ENCODE measurements at places on chromosomes 1 and 21.
A peak's percentile ranks its signal among the peaks of the same experiment; 100 is the strongest.

GRCh38 chr1:37020653-37021277 is 13.6 kb downstream of the GRIK3 start:
- DNase-seq = peak; percentile 83

- no peak for DNase-seq
Measured at GRCh38 chr1:19156676-19157075, 53.4 kb downstream of the UBR4 start.

- peak; percentile 58 for DNase-seq
Measured at GRCh38 chr1:115506924-115507589, 134.7 kb upstream of the VANGL1 start.

DNA sequence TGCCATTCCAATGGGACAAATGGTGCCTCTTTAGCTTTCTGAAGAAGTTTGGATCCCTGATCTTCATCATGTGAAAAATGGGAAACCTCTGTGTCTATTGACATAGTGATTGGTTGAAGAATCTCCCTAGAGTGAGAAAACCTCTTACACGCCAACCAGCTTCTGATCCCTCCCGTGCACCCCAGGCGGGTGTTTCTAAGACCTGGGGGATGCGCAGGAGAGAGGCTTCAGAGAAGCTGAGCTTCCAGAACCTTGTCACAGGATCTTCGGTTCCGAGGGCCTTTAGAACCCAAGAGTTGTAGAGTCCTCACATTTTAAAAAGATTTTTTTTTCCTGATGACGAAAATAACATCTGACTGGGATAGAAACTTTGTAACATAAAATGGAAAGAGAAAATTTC is 11.3 kb downstream of the PODN start:
- DNase-seq = no peak

DNA sequence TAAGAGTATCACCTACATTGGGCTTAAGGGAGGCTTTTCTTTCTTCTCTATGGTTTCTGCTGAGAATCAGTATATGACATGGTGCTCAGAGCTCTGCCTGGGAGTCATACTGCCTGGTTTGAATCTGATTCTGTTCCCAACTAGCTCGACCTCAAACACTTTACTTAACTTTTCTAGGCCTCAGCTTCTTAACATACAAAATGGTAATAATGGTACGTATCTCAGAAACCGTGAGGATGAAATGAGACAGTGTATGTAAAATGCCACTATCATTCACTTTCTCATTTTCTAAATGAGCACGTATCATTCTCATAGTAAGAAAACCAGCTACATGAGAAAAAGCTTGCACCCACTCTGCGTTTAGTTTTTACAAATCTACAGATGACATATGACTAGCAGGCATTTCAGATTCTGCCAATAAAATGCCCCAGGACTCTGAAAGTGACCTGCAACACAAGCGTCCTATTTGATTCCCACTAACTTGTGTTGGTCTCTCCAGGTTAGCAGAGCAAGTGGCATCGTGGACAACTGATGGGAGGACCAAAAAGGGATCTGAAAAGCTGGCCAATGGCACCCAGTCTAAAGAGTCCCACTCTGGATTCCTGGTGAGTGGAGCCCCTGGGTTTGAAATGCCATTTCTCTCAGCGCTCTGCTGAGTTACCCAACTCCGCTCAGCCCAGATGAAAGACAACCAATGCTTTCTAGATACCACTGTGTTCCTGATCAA is 6.1 kb downstream of the CTNNBIP1 start:
- DNase-seq = no peak

GRCh38 chr1:29298246-29298645 is 61.9 kb downstream of the PTPRU start:
- DNase-seq = no peak

DNA sequence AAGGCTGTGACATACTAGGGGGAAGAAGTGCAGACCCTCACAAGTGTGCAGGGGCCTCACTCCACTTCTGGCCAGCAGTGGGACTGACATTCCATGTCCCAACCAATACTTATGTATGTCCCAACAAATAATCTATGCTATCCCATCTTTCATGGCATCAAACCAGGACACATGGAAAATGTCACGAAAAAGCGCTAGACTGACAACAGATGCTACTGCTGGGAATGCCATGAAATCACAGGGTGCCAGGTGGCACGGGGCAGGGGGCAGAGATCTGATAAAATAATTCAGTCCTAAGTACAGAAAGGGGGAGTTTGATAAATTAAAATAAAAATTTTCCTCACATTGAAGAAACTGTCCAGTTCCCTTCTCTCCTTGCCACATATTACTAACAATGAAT is 27.6 kb upstream of the BCAS2 start:
- no peak for DNase-seq

DNA sequence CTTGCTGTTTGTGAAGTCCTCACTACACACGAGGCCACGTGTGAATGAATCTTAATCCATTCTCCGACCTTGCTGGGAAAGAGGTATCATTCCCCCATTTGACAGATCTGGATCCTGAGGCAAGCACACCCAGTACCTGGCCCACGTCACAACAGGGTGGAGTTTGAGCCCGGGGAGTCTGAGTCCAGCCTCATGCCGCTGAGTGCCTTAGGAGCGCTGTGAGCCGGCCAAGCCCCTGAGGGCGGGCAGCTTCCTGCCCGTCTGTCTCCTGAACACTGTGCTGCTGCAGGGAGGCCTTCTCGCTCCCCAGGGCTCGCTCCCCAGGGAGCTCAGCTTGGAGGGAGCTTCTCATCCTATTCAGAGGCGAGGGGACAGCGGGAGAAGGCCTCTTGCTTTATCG is 29.7 kb downstream of the SLC45A1 start:
- no peak for DNase-seq

DNA sequence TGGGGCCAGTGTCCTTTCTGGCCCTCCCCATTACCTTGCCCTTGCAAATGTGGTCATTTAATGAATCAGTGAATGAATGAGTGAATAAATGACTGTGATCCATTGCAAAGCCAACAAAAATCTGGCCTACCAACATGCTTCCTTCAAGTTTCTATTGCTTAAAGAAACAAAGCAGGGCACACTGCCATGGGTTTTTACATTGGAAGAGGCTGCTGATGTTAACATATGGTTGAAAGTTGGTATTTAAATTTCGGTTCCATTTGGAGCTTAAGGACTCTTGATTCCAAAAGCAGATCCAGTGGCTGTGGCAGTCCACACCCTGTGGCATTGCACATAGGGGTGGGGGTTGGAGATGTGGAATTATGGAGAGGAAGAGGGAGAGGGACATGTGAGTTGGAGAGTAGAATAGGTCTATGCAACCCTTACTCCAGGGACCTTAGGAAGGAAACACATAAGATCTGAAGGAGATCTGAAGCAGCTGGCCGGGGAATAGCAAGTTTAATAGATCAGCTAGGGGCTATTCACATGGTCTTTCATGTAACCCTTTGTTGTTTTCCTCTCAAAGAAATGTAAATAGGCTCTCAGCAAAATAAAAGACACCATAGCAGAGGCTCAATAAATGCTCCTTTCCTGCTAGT is 7.2 kb downstream of the ABCA4 start:
- DNase-seq = no peak

GRCh38 chr1:108691942-108692723 is at the start of gene PRPF38B:
TSS of gene PRPF38B (plus strand) at chr1:108692310. CDS start at chr1:108692592, 282 bp downstream.
- DNase-seq = peak; percentile 95

GRCh38 chr1:35762141-35762540 is 7.6 kb downstream of the CLSPN start:
- DNase-seq = no peak

GRCh38 chr1:30305061-30305460 is 418.3 kb downstream of the MATN1 start:
- no peak for DNase-seq

DNA sequence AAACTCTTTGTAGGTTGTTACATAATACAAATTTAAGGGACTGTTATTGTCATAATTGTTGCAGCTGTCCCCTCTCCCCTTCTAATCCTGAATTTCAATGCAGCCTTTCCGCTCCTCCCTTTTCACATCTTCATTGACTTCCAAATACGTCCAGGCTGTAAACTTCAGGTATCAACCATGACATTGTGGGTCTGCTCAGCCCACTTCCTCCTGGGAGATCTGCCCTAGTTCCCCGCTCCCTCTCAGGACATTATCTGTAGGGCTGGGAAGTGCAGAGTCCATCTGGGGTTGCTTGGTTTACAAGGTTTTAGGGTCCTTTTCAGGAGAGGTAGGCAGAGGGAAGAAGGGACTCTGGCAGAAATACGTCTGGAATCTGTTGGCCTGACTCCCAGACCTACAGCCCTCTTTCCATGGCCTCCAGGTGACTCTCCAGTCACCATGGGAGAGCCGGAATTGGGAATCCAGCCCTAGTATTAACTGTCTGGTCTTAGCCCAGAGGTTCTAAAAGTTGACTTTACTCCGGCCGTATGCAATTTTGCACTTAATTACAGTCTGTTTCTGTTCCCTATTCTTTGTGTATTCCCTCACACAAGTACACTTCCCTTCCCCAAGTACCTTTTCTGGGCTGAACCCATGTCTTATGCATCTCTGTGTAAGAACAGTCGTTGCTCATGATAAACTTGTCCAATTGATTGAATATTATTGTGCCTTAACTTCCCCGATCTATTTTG is 4.7 kb upstream of the DENND2D start:
- DNase-seq = no peak

DNA sequence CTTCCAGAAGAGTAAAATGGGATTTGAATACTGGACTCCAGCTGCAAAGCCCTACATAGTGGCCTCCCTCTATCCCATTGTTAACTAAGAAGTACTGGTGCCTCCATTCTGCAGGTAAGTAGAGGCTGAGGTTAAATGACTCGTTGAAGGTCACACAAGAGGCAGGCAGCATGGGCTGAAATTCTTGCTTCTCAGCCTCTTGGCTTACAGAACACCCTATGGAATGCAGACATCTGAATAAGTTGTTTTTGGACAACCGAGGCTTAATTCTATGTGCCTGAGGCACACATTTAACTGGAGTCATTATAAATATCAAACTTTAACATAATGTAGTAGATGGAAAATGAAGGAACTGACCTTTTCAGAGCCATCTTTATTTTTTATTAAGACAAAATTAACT is 5.7 kb downstream of the DNAJC11 start:
- no peak for DNase-seq

GRCh38 chr21:37292941-37293340 is 25.8 kb upstream of the VPS26C start:
- DNase-seq = no peak

GRCh38 chr1:25356441-25356840 is 18.3 kb downstream of the TMEM50A start:
- no peak for DNase-seq

DNA sequence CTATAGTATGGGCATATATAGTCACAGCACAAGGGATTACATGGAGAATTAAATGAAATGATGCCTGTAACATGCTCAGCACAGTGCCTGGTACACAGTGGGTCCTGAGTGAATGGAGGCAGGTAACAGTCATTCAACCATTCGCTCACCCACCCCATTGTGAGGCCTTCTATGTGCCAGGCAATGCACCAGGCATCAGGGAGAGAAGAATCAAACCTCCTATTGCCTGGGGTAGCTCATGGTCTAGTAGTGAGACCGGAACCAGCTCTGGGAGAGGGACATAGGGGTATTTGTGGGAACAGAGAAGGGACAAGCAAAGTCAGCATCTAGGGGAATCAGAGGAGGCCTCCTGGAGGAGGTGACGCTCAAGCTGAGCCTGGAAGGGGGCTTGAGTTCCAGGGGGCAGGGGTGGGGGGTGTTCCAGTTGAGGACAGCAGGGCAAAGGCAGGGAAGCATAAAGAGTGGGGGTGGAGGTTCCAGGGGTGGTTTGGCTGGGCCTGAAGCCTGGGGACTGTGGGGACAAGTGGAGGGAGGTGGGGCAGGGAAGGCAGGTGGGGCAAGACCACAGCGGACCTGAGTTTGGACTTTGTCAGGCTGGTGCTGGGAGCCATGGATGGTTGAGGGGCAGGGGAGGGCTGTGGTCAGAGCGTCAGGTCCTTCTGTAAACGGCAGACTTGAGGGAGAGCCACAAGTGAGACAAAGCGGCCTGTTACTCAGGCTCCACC is 591.6 kb downstream of the PTPRU start:
- DNase-seq = no peak

GRCh38 chr1:242784807-242785206 is 260.3 kb upstream of the PLD5 start:
- DNase-seq = no peak

GRCh38 chr1:172135978-172136610 is 284.4 kb upstream of the C1orf105 start:
- DNase-seq = no peak

GRCh38 chr1:234593771-234594504 is 16.0 kb downstream of the IRF2BP2 start:
- DNase-seq = no peak
